ENCODE measurements at places on chromosomes 3 and 15.

DNA sequence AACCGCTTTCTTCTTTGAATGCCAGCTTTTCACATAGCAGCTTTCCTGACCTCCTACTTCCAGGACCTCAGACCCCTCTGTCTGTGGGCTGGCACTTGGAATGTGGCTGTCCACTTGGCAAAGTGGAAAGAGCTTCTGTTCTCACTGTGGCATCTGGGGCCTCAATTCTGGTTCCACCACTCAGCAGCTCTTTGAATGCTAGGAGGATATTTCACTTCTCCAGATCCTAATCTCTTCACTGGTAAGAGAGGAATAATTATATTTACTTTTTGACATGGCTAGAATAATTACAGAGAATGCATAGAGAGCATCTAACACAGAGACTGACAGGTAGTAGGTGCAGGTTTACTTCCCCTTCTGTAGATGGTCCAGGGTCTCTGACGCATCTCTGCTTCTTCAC is 405.9 kb downstream of the LPP start:
- DNase-seq = no peak

- DNase-seq = no peak
Measured at GRCh38 chr15:85582131-85583079, 202.0 kb downstream of the AKAP13 start.

- DNase-seq = no peak
Measured at GRCh38 chr3:139954146-139954860, 19.3 kb downstream of the CLSTN2 start.

DNA sequence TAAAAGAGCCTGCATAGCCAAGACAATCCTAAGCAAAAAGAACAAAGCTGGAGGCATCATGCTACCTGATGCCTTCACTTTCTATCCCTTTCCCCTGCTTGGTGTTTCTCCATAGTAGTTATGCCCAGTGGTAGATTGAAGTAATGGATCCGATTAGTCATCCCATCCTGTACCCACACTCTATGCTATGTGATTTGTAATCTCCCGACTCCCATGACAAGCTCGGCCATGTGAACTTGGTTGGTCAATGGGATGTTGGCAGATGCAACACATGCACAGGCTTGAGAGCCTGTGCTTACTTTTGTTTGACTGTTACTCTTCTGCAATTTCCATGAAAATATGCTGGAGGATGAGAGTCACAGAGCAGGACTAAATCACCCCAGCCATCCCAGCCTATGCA is 334.9 kb upstream of the DPH6 start:
- no peak for DNase-seq

- no peak for DNase-seq
Measured at GRCh38 chr3:171804618-171805389, 5.5 kb downstream of the PLD1 start.

DNA sequence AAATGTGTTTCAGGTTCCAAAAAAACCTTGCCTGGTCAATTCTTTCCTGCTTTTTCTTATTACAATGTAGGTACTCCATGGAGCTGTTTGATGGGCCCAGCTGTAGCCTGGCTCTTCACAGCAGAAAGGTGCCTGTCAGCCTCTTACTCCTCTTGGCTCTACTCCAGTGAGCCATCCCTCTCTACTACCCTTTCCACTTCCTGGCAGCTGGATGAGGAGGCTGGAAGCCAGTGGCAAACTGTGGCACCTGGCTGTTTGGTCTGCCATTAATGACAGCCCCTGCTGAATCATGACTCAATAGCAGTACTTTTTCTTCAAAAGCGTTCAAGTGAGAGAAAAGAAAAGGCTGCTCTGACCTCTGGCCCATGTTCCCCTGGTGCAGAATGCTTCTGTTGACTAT is 618.1 kb downstream of the PYDC2 start:
- peak; percentile 83 for DNase-seq

GRCh38 chr3:113695431-113695785 is 1.0 kb downstream of the USF3 start:
- DNase-seq = no peak

- no peak for DNase-seq
Measured at GRCh38 chr15:59537403-59537802, 74.2 kb upstream of the GCNT3 start.

DNA sequence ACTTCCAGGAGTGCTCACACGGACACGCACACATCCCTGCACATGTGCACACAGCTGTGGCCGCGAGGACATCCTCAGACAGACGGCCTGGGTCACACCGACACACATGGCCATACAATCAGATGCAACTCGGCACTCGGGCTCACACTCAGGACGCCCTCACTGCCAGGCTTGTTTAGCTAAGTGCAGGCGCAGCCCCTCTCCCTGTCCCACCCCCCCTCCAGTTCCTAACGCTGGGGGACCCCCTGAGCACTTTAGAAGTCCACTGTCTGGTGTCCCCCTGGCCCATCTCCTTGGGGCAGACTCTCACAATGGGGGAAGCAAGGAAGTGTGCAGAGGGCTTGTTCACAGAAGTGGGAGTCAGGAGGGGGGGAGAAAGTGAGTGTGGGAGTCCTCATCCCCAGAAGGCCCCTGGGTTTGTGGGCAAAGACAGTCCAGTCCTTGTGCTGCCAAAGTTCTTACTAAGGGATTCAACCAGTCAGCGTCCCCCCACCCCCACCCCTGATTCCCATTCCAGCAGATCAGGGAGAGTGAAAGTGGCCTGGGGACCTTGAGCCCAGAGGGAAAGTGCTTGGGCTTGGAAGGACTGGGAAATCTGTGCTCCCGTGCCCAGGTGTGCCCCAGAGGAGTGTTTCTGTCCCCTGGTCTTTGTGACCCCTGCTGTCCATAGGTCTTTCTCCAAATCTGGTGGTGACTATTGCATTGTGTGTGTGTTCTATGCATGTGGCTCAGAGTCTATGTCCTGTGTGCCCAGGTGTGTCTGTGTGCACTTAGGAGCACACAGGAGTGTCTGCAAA is 767 bp upstream of the GATA2 start:
- no peak for DNase-seq

- DNase-seq = no peak
Measured at GRCh38 chr15:55917881-55918296, 75.5 kb downstream of the NEDD4 start.

DNA sequence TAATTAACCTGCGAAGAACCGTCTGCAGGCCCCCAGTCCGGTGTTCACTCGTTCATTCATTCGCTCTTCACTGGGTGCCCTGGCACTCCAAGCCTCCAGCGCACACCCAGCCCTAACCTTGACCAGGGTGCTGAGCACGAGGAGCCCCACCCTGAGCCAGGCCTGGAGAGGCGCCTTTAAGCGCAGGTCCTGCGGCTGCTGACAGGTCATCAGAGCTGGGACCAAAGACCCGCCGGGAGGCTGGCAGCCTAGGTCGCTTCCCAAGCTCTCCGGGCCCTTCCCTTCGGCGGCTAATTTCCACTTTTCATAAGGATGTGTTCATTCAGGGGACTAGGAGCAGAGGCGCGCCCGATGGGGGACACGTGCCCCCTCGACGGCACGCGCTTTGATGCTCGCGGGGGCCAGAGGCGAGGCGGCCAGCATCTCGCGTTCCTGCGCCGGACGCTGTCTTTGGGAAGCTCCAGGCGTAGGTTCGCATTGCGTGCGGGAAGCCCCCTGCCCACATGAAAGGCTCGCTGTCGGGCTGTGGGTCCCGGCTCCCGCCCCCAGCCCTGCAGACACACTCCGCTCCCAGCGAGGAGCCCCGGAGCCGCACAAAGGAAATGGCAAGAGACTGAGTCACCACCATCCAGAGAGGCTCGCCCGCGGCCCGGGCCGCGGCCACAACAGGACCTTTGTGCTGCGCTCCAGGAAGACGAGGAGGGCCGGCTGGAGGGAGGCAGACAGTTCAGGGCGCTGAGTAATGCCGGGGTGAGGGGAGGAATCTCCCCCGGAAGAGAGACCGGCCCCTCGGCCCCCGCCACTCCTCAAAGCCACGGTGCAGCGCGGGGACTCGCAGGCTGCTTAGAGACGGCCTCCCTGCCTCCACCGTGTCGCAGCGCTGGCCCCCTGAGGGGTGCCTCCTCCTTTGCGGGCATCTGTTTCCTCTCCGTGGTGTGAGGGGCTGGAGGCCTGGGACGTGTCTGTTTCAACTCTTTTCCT is 266.4 kb upstream of the HES1 start:
- DNase-seq = no peak

- no peak for DNase-seq
Measured at GRCh38 chr3:182479419-182480336, 313.6 kb upstream of the ATP11B start.

DNA sequence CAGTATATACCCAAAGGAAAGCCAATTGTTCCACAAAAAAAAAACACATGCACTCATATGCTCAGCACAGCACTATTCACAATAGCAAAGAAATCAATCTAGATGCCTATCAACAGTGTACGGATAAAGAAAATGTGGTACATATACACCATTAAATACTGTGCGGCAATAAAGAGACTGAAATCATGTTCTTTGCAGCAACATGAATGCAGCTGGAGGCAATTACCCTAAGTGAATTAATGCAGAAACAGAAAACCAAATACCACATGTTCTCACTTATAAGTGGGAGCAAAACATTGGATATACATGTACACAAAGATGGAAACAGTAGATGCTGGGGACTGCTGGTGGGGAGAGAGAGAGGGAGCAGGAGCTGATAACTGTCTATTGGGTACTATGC is 124.2 kb upstream of the AADACL2 start:
- no peak for DNase-seq

- no peak for DNase-seq
Measured at GRCh38 chr3:134392336-134392983, 18.2 kb upstream of the AMOTL2 start.

DNA sequence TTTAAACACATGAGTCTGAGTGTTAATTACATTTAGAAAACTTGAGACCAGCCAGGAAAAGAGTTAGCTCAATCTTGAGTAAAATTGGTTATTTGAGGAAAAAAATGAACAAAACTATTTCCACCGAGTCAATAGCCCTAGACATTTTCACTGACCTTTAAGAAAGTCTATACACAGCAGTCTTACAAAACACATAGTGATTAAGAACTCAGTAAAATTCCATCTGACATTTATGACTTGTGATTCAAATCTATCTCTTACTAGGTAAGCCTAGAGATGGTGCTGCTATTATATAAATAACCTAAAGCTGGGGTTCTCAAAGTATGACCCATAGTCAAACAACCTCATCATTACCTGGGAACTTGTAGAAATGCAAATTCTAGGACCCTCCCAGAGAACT is 109.1 kb upstream of the COL8A1 start:
- DNase-seq = no peak

GRCh38 chr3:62229908-62230307 is 143.4 kb downstream of the FEZF2 start:
- peak; percentile 3 for DNase-seq

- DNase-seq = no peak
Measured at GRCh38 chr15:70192041-70192440, 94.3 kb upstream of the TLE3 start.

DNA sequence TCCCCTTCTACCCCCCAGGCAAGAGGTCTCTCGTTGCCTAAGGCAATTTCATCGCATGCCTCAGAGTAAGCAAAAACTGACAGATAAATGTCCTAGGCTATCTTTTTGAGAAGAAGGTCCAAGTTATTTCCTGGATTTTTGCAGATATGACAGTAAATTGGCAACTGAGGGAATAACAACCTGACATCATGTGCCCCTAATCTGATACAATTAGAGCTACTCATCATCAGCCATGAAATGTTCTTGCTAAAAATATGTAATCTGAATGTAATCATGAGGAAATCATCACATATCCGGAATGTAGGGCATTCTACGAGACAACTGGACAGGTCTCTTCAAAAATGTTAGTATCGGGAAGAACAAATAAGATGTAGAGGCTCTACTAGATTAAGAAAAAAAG is 44.1 kb downstream of the TNIK start:
- DNase-seq = no peak

DNA sequence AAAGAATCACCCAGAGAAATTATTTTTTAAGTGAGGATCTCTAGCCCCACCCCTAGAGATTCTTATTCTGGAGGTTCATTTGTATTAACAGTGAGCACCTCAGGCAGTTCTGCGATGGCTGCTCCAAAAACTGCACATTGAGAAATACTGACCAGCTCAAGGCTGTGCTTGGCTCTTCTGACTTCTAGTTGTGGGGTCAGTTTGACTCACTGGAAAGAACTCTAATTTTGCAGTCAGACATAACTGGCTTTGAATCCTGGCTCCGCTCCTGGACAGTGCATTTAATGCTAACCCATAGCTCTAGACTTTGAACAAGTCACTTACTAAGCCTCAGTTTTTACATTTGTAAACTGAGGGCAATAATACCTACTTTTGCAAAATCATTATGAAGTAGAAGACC is 123.6 kb upstream of the SKOR1 start:
- no peak for DNase-seq
